ENCODE measurements at places on chromosomes 2 and 18.

DNA sequence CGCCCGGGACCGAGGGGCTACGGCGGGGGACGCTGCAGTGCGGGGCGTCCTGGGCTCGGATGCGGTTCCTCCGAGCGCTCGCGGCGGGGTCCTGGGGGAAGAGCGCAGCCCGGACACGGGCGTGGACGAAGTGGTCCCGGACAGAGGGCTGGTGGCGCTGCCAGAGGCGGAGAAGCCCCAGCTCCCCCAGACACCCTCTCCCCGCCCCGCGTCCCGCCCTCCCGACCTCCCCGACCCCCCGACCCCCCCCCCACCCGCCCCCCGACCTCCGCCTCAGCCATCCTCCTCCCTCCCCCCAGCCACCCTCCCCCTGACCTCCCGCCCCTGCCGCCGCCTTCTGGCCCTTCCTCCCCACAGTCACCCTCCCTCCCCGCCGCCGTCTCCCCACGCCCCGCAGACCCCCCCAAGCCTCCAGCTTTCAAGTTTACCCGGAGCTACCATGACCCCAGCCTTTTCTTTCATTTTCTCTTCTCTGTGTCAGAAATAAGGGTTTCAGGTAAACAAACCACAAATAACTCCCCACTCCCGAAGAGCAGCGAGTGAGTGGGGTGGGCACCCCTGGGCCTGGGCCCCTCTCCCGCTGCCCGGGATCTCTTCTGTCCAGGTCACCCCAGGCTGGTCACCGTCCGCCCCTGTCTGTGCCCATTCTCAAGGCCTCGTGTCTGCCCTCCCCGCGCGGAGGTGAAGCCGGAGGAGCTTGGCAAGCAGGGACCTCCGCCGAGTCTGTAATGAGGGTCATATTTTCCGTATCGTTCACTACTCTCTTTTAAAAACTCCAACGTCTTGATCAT lies 5.1 kb downstream of the NFATC1 start:
- DNase-seq = no peak

- no peak for DNase-seq
These were observed 436.0 kb upstream of the CWC22 start for GRCh38 chr2:180442860-180443644.

GRCh38 chr18:61587865-61588264 lies 254.6 kb downstream of the CDH20 start:
- no peak for DNase-seq

- no peak for DNase-seq
These were observed 18.3 kb upstream of the ACVR2A start for GRCh38 chr2:147826278-147827087.

GRCh38 chr2:206921529-206921928 lies 17.8 kb upstream of the CPO start:
- no peak for DNase-seq

DNA sequence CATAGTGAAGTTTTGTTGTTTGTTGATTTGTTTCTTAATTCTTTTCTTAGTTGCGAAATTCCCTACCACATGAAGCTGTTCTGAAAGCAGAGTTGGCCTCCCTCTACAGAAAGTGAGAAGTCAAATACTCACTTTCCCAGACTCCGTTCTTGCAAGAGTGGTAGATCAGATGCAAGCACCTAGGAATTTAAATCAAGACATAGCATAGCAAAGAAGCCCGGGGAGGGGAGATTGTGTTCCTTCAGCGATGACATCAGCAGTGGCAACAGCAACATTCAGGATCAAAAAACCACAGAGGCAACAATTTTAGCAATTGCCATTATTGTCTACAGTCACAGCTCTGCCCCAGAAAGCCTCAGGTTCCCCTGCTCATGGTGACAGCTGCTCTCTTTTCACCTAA lies 580.0 kb downstream of the RNF144A start:
- no peak for DNase-seq

DNA sequence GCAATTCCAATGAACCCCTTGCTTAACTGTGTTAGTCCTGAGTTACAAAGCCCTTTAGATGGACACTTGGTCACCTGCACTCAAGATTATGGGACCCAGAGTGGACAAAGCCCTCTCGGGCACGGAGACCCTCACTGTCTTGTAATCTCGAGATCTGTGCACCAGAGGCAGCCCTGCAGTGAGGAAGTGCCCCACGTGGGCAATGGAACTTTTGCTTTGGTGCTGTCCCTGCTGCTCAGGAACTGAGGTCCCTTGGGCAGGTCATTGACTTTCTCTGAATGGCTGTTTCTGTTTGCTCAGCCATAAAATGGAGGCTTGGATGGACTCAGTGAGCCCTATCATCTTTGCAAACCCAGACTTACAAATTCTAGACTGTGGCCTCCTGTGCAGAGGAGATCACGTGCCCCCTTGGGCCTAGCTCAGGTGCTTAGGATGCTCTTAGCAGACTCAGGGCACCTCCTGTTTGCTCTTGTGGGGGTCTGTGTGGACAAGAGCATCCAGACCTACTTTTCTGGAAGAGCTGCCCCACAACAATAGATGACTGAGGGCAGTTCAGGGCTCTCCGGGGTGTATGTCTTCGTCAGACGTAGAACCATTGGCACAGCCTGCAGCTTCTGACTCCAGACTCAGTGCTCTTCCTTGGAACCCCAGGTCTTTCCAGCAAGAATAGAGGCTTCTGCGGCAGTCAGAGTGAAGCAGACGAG lies 94.5 kb upstream of the HS6ST1 start:
- no peak for DNase-seq

- no peak for DNase-seq
These were observed 23.2 kb upstream of the PLA2R1 start for GRCh38 chr2:160085662-160086061.

- DNase-seq = no peak
These were observed 29.3 kb downstream of the CYP26B1 start for GRCh38 chr2:72118386-72118785.

GRCh38 chr2:98849113-98849512 lies 86.9 kb downstream of the CRACDL start:
- DNase-seq = no peak

- DNase-seq = no peak
These were observed 273.2 kb upstream of the SIX3 start for GRCh38 chr2:44668336-44668735.

- no peak for DNase-seq
These were observed 5.3 kb downstream of the PER2 start for GRCh38 chr2:238282861-238283738.

GRCh38 chr2:179454443-179455171 lies 190.0 kb upstream of the SESTD1 start:
- no peak for DNase-seq

DNA sequence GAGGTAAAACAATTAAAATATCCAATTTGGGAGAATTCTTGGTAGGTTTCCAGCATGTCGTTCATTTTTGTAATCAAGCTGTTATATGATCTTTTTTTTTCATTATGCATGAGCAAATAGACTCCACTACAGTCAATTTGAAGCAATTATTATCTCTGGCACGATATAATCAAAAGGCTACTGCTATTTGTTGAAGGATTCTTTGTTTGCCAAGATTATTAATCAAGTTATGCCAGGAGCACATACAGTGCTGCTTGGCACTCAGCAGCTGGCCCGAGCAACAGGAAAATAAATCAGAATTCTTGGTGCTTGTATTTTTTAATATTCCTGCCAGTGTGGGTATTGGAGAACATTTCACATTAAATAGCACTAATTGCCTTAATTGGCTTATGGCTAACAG lies 279.5 kb downstream of the RND3 start:
- peak; percentile 9 for DNase-seq

- no peak for DNase-seq
These were observed 68.3 kb upstream of the ZNF521 start for GRCh38 chr18:25420077-25420825.

DNA sequence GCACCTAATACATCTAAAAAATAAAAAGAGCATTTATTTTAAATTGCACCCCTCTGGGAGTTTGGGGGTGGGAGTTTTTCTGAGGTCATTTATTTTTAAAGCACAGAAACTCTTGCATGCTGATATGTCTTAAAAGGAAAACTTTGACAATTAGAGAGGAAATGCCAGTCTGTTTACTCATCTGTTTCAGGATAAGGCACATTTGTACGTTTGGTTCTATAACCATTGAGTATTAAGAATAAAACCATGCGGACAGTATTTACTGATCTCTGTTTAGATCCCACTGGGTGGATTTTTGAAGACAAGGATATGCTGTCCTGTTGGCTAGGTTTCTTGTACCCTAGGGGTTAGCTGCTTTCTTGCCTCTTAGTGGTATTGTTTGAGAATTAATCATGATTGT lies 122.9 kb downstream of the TANC1 start:
- DNase-seq = no peak

DNA sequence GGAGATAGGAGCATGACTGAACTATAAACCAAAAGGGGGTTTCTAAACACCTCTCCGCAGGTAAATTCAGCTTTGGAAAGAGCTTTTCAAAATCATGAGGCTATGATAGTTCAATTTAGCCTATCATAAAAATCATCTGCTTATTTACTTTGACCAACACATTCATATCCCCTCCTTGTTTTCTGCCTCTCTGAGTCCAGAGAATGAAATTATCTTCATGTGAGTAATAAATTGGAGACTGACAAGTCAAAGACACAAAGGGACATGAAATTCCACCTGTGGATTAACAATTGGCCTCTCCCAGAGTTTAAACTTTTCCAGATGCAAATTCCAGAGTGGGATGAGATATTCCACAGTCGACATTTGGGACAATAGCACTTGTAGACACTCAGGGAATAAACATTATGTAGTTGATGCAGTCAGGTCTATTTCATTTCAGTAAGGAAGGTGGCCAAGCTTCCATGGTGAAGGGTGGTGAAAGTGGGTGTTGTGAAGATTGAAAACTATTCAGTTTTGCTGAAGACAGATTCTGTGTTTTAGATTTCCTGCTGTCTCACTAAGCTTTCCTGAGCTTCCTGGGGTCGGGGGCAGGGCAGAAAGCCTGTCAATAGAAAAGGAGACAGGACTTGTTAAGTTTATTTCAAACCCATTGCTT lies 84.7 kb downstream of the CDC42EP3 start:
- no peak for DNase-seq

GRCh38 chr2:28749526-28749925 lies 2.1 kb upstream of the PPP1CB start:
- DNase-seq = no peak

DNA sequence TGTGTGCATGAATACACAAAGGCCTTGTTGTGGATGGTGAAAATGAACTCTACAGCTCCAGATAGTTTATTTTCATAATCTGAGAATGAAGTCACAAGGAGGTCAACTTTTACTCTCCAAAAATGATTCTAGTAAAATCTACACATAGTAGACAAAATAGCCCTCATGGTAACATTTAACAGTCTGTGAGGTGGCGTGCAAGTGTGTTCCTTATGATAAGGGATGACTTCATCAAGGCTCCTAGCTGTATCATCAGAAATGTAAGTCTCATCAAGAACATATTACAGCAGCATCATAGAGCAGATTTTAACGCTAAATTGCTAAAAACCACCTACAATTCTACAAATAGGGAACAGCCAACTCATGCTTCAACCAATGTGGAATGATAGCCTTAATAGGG lies 72.3 kb upstream of the RIOK3 start:
- DNase-seq = no peak

DNA sequence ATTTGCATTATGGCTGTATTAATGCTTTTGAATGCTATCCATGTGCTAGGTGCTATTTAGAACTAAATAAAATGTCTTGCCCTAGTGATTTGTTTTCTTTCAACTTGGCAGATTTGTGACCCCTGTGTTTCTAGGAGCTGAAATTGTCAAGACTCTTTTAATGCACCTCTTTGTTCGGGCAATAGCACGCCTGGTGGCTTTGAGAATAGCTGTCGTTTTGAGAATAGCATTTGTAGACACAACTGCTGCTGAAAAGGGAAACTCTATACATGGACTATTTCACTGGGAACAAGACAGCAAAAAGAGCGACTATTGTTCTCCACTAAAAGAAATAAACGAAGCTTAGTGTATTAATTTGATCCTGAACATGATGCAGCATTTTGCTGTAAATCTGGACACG lies 352.1 kb upstream of the ZNF521 start:
- no peak for DNase-seq

DNA sequence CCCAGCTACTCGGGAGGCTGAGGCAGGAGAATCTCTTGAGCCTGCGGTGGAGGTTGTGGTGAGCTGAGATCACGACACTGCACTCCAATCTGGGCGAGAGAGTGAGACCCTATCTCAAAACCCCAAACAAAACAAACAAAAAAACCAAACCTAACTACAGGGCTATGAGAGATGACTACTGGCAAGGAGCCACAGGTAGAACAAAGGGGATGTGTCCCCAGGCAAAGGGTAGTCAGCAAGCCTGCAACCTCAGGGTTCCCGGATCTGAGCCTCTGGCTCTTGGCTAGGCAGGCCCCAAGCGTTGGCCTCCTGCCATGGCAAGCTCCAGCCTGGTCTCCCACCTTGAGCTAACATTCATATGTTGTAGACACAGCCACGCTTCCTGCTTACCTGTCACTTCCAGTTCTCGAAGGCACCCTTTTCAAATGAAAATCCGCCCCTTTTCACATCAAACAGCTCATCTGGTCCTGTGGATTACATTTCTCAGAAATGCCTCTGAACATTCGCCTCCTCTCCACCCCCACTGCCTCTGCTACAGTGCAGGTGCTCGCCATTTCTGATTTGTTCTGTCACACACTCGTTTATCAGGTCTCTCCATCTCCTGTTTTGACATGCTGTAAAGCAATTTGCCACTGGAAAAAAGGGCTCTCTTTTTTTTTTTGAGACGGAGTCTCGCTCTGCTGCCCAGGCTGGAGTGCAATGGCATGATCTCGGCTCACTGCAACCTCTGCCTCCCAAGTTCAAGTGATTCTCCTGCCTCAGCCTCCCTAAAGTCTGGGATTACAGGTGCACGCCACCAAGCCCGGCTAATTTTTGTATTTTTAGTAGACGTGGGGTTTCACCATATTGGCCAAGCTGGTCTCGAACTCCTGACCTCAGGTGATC lies 13.1 kb upstream of the ACTR3 start:
- no peak for DNase-seq

DNA sequence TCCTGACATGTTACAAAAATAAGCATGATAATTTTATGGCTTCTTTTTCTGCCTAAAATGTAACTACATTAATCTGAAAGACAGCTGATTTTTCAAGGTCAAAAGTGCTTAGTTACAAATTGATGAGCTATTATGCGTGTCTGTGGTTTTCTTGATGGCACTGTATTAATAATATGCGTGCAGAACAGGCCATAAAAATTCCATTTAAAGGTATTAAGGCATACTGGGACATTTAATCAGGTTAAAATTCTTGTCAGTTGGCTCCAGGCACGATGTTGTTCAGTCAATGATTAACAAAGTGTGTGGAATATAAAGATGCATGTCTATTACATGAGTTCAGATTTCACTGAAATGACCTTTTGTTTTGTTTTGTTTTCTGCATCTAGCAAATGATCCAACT lies 420.1 kb upstream of the ZNF804A start:
- DNase-seq = no peak

GRCh38 chr2:43537137-43537536 lies 58.7 kb downstream of the THADA start:
- DNase-seq = no peak

- peak; percentile 45 for DNase-seq
These were observed 138.6 kb upstream of the SERTAD2 start for GRCh38 chr2:64792300-64792699.

GRCh38 chr2:68739595-68740399 lies 5.2 kb downstream of the ARHGAP25 start:
- no peak for DNase-seq

GRCh38 chr2:10019602-10020400 lies 23.5 kb upstream of the KLF11 start:
- DNase-seq = no peak

- no peak for DNase-seq
These were observed 111.6 kb upstream of the CYP1B1 start for GRCh38 chr2:38187541-38188011.
